ENCODE measurements at places on chromosomes 5 and 9.
A peak's percentile ranks its signal among the peaks of the same experiment; 100 is the strongest.

GRCh38 chr9:90979639-90980038 is 178.0 kb downstream of the SYK start:
- DNase-seq = no peak

GRCh38 chr5:1799602-1800471 is at the start of gene MRPL36:
Gene MRPL36 (minus strand): TSS chr5:1799837. CDS start chr5:1798935, 902 bp downstream.
- peak; percentile 69 for DNase-seq

- DNase-seq = no peak
These were observed 15.0 kb upstream of the CEP120 start for GRCh38 chr5:123438244-123438643.

- DNase-seq = no peak
These were observed 25.1 kb downstream of the JADE2 start for GRCh38 chr5:134550271-134551214.

GRCh38 chr5:62007457-62007856 is 298.5 kb upstream of the KIF2A start:
- DNase-seq = no peak

DNA sequence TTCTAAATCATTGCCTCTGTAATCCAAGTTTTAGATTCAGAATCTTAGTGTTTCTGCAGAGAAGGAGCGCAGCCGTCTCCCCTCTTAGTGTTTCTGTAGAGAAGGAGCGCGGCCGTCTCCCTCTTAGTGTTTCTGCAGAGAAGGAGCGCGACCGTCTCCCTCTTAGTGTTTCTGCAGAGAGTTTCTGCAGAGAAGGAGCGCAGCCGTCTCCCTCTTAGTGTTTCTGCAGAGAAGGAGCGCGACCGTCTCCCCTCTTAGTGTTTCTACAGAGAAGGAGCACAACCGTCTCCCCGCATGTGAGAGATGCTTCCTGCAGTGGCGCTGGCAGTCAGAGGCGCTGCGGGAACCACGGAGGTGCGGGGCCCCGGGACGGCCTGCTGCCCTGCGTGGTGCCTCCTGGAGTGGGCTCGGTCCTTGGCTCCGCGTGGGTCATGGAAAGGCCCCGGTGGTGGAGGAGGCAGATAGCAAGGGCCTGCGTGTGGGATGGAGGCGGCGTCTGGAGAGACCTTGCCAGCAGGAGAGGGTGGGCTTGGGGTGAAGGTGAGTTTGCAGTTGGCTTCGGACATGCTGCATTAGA is 10.9 kb downstream of the CEP72 start:
- no peak for DNase-seq
